ENCODE measurements at places on chromosomes 6 and 20. TPM values are rescaled to one million over a fixed set of nuclear protein-coding genes. Genes with fewer than 3 reads are reported as not detected.

BACH2 gene
- total RNA-seq: 3.0 TPM

UNC93A gene
- not detected for total RNA-seq

LPA gene
- total RNA-seq: not detected

CLPSL1 gene
- total RNA-seq: not detected

NKX2-4 gene
- total RNA-seq: not detected

GTSF1L gene
- total RNA-seq: not detected

ZNF831 gene
- total RNA-seq: 13.5 TPM

FGD2 gene
- 8.3 TPM for total RNA-seq

TP53TG5 gene
- 0.50 TPM for total RNA-seq

ACOT8 gene
- 23.2 TPM for total RNA-seq

TTLL9 gene
- total RNA-seq: not detected

DNMT3B gene
- total RNA-seq: 0.16 TPM

FOXQ1 gene
- not detected for total RNA-seq

ADNP gene
- 75.4 TPM for total RNA-seq

CD109 gene
- 21.5 TPM for total RNA-seq

LY6G6C gene
- not detected for total RNA-seq

COL20A1 gene
- 0.16 TPM for total RNA-seq

GABRR2 gene
- 0.71 TPM for total RNA-seq

DAAM2 gene
- not detected for total RNA-seq

C20orf202 gene
- not detected for total RNA-seq

ERGIC3 gene
- 133 TPM for total RNA-seq

POPDC3 gene
- 0.24 TPM for total RNA-seq

CDH26 gene
- total RNA-seq: 0.56 TPM

CD93 gene
- total RNA-seq: 5.4 TPM

TRDN gene
- total RNA-seq: not detected

CD40 gene
- 1.5 TPM for total RNA-seq

TSBP1 gene
- total RNA-seq: not detected

CASS4 gene
- total RNA-seq: 5.1 TPM

ZSCAN26 gene
- total RNA-seq: 4.3 TPM

SLPI gene
- not detected for total RNA-seq

SOX4 gene
- total RNA-seq: 1.5 TPM

CYP21A2 gene
- 0.91 TPM for total RNA-seq

SLC29A1 gene
- total RNA-seq: 80.8 TPM

CCN2 gene
- total RNA-seq: not detected

KCTD20 gene
- 57.6 TPM for total RNA-seq

C6orf15 gene
- not detected for total RNA-seq

NMBR gene
- not detected for total RNA-seq

GRM1 gene
- total RNA-seq: not detected

ABHD16B gene
- total RNA-seq: 0.19 TPM

RBM24 gene
- not detected for total RNA-seq

OTOR gene
- not detected for total RNA-seq

C6orf141 gene
- not detected for total RNA-seq

SEL1L2 gene
- total RNA-seq: not detected

RPS21 gene
- total RNA-seq: 2,323 TPM

VEGFA gene
- 142 TPM for total RNA-seq

HDGFL1 gene
- total RNA-seq: not detected

SSTR4 gene
- total RNA-seq: not detected

SRF gene
- total RNA-seq: 36.2 TPM

RAB32 gene
- not detected for total RNA-seq

GPX5 gene
- total RNA-seq: not detected

Data from activated T-helper 17 cell treated with anti-CD3 and anti-CD28 coated beads, Interleukin-2, amount 50 U/mL, for 72 hours (primary cell).